ENCODE measurements at places on chromosomes 16 and 17.

GRCh38 chr17:75828076-75828400 lies 16.2 kb downstream of the UNC13D start:
- DNase-seq, result no peak

GRCh38 chr16:1746693-1747195 lies 24.6 kb downstream of the NME3 start:
- no peak for DNase-seq

GRCh38 chr16:61182391-61182790 lies 853.8 kb downstream of the CDH8 start:
- DNase-seq, result no peak

DNA sequence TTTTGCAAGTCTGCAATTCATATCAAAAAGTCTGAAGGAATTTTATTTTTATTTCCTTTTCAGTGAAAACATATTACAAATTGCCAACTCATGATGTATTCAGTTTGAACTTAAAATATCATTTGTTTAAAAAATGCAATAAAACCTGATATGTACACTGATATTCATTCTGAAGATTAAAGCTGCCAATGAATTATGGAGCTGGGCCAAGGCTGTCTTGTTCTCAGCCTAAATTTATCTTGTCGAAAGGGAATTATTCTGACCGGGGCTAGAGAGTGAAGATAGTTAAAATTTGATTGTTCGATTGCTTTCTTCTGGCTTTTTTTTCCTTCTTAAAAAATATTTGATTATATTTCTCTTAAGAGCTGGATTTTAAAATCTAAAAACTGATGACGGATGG lies 54.0 kb upstream of the RBFOX1 start:
- no peak for DNase-seq

- no peak for DNase-seq
Observed at GRCh38 chr16:928526-928925, 42.3 kb downstream of the LMF1 start.
